ENCODE measurements at places on chromosomes 4 and X.

- no peak for DNase-seq
Observed at GRCh38 chrX:38672646-38673045, 111.3 kb downstream of the TSPAN7 start.

DNA sequence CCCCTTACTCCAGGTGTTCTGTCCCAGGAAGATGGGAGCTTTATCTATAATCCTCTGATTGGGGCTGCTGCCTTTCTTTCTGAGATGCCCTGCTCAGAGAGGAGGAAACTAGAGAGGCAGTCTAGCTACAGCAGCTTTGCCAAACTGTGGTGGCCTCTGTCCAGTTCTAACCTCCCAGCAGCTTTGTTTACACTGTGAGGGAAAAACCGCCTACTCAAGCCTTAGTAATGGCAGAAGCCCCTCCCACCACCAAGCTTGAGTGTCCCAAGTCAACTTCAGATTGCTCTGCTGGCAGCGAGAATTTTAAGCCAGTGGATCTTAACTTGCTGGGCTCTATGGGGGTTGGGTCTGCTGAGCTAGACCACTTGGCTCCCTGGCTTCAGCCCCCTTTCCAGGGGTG is 394.9 kb upstream of the PABPC5 start:
- DNase-seq = no peak

DNA sequence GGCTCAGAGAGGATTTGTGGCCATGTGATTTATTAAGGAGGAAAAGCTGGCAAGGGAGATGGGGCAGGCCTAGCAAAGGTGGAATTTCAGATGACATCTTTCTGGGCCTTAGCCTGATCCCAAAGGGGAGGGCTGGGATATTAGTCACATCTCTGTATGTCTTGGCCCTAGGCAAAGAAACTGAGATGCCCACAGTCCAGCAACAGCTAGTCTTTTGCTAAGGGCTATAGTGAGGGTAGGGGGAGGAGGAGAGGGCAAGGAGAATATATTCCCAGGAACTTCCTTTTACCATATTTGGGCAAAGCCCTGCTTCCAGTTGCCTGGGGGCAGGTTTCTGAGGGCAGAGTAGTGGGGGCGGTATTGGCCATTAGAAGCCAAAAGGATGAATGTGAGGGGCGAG is 209.8 kb upstream of the NR3C2 start:
- DNase-seq = no peak

- no peak for DNase-seq
Observed at GRCh38 chr4:165627128-165627527, 245.9 kb upstream of the TLL1 start.

GRCh38 chr4:75714704-75715103 is 9.7 kb upstream of the USO1 start:
- DNase-seq = no peak

- DNase-seq = no peak
Observed at GRCh38 chrX:66751136-66751782, 112.4 kb upstream of the EDA2R start.

DNA sequence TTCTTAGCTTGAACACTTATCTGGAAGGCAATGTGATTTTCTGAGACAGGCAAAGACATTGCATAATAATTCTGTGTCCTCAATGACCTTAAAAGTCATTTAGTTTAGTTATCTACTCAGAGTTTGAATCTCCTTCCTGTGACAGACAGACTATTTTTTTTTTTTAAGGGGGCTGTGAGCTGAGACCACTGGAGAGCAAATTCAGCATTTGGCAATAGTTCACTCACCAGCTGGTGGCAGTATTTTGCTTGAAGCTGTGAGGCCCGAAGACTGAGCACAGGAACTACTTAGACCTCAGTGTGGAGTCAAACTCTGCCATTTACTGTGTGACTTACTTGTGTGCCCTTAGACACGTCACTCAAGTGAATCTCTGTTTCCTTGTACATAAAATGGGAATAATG is 22.9 kb upstream of the CPE start:
- no peak for DNase-seq

- no peak for DNase-seq
Observed at GRCh38 chr4:157787618-157788017, 385.2 kb downstream of the GASK1B start.

DNA sequence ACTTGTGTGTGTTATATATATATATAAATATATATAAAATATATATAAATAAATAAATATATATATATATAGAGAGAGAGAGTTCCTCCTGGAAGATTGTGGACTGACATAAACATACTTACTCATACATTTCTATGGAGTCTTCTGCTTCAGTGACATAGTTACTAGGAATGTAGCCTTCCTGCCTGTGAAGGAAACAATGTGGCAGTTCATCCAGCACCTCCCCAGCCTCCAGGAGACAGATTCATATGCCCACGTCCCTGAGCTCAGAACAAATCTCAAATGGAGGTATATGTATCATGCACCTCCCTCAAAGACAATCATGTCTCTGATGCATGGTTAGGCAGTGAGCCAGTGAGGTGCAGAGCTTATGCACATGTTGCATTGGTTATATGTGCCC is 11.4 kb upstream of the TIMM8A start:
- no peak for DNase-seq

- no peak for DNase-seq
Observed at GRCh38 chrX:82127228-82128123, 925.6 kb downstream of the SH3BGRL start.

DNA sequence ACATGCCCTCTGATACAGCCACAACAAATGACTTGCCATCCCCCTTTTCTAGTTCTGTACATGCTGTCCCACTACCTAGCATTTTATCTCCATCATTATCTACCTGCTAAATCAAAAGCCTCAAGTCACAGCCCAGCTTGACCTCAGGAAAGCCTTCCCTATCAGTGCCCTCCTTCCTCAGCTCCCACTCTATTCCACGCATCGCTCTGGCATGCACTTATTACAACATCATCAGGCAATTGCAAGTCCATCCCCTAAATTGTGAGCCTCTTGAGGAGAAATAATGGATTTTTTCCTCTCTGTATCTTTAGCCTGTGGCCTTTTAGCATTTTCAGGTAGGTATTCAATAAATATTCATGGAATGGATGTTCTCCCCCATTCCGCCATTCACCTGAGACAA is 5.7 kb downstream of the ARL13A start:
- DNase-seq = no peak

DNA sequence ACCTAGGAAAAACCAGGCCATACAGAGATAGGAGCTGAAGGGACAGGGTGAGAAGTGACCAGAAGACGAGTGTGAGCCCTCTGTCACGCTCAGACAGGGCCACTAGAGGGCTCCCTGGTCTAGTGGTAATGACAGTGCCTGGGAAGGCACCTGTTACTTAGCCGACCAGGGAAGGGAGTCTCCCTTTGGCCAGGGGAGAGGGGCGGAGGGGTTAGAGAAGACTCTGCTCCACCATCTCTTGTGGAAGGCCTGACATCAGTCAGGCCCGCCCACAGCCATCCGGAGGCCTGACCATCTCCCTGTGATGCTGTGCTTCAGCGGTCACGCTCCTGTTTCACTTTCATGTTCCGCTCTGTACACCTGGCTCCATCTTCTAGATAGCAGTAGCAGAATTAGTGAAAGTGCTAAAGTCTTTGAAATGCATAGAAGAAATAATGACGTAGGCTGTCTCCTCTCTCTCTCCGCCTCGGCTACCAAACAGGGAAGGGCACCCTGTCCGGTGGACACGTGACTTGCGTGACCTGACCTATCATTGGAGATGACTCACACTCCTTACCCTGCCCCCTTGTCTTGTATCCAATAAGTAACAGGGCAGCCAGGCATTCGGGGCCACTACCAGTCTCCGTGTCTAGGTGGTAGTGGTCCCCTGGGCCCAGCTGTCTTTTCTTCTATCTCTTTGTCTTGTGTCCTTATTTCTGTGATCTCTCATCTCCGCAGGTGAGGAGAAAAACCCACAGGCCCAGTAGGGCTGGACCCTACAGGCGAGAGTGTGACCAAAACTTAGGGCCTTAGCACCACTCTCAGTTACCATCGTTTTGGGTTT is 26.7 kb downstream of the HTT-AS start:
- peak; percentile 83 for DNase-seq

- no peak for DNase-seq
Observed at GRCh38 chrX:150212672-150213480, 150.2 kb upstream of the MAMLD1 start.

DNA sequence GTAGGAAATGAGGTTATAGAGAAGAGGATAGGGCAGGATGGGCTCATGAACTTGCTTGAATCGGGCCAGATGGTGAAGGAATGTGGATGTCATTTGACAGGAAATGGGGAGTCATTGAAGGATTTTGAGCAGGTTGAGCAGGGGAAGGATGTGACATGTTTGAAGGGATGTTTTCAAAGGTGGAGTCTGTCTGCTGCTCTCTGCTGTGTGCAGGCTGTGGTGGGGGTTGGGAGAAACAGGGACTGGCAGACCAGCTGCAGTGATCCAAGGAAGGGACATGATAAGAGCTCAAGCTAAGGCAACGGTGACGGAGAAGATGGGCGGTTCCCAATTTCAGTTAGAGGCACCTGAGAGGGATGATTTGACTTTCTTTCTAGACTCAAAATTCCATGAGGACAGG is 14.0 kb upstream of the XPNPEP2 start:
- DNase-seq = no peak

- no peak for DNase-seq
Observed at GRCh38 chr4:75819121-75819520, 83.1 kb downstream of the PPEF2 start.

DNA sequence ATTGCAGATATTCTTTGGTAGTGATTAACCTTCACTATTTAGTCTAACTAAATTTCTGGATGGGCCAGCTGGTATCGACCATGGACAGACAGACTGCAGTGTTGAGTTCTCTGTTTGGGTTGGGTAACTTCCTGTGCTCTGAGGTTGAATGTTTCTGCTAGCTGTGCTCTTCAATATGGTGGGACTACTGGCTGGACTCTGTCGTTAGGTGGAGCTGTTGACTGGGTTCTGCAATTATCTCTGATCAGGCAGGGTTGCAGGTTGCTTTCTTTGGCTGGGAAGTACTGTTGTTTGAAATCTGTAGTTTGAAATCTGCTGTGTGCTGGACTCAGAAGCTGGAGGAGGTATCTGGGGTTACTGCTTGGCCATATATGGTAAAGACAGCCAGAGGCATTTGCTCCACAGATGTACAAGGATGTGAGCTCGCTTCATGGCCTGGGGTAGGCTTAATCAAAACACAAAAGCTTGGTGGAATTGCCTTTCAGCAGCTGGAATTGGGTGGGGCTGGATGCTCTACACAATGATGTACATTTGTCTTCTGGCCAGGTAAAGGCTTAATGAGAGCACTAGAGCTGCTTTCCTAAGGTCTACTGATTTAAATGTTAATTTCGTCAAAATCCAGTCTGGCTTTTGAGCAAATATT is 1472.0 kb downstream of the FAM133A start:
- DNase-seq = no peak

DNA sequence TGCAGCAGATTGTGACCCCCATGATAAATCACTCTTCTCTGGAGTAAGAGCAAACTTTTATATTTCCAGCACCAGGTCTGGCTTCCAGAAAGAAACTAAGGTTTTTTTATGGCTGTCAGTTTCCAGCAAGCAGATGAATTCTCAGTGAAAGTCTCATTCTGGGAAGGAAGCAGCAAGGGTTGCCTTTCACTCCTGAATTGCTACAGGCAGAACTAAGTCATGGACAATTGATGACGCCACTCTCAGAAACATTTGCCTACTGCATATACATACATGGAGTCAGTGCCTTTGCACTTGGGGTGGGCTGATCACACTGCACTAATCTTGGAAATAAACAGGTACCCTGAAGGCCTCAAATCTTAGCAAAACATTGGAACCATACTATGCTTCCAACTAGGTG is 80.0 kb downstream of the IL21 start:
- no peak for DNase-seq

- no peak for DNase-seq
Observed at GRCh38 chr4:109554971-109555370, 5.1 kb upstream of the MCUB start.

- no peak for DNase-seq
Observed at GRCh38 chrX:19964017-19964710, 26.7 kb downstream of the BCLAF3 start.

- no peak for DNase-seq
Observed at GRCh38 chrX:125096469-125096868, 223.2 kb upstream of the TEX13C start.

- no peak for DNase-seq
Observed at GRCh38 chr4:167020410-167020809, 213.9 kb downstream of the SPOCK3 start.

DNA sequence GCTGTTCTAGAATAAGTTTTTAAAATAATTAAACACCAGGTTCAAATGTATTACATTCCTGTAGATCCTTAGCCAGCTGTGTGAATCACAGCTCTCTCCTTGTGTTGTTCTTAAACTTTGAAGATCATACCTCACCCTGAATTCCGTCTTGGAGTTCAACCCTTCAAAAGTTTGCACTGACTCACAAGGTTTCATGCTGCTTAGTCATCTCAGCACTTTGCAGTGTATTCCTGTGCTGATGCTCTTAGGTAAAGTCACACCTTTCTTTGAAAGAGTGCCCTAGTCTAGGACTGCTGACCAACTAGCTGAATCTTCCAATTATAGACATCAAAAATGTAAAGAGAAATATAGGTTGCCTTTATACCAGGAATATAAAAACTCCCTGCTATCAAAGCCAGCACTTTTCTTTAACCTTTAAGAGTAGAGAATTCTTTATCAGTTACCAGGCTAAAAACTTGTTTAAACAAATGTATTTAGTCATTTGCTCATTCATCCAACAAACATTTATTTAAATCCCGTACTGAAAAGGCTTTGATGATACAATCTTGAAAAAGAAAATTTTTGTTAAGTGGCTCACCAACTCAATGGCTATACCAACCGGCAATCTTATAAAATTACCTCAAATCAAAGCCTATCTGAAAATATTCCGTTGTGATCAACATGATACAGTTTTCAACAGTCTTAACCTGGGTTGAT is 169.7 kb downstream of the RAP1GDS1 start:
- no peak for DNase-seq

GRCh38 chrX:71626576-71626975 is 8.3 kb upstream of the CXCR3 start:
- DNase-seq = no peak

- DNase-seq = no peak
Observed at GRCh38 chr4:141473952-141474351, 162.4 kb upstream of the IL15 start.

- DNase-seq = no peak
Observed at GRCh38 chrX:87755493-87755892, 237.9 kb downstream of the KLHL4 start.

DNA sequence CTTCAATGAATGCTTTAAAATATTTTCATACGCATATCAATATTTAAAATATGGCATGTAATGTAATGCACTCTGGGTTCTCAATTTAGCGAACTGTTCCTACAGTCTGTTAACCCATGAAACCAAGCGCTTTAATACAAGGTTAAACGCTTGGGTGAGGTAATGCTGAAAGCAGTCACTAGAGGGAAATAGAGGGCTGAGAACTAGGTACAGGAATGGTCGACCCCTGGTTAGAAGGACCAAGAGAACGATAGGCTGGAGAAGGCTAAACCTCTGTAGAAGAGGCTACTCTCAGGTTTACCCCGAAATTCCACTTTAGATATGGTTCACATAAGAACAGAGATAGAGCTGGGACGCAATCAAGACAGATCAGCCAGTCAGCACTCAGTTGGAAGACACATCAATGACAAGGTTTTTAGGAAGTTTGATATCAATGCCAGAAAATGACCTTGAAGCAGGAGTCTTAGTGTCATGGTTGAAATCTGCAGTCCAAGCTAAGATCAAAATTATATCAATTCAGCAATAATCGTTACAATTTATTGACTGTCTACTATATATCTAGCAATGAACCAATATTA is 26.9 kb downstream of the ARSJ start:
- no peak for DNase-seq

Measured in activated CD8-positive, alpha-beta memory T cell treated with anti-CD3 and anti-CD28 coated beads, Interleukin-2, amount 50 U/mL, for 48 hours (primary cell).